ENCODE measurements at places on chromosomes 3 and 15.

DNA sequence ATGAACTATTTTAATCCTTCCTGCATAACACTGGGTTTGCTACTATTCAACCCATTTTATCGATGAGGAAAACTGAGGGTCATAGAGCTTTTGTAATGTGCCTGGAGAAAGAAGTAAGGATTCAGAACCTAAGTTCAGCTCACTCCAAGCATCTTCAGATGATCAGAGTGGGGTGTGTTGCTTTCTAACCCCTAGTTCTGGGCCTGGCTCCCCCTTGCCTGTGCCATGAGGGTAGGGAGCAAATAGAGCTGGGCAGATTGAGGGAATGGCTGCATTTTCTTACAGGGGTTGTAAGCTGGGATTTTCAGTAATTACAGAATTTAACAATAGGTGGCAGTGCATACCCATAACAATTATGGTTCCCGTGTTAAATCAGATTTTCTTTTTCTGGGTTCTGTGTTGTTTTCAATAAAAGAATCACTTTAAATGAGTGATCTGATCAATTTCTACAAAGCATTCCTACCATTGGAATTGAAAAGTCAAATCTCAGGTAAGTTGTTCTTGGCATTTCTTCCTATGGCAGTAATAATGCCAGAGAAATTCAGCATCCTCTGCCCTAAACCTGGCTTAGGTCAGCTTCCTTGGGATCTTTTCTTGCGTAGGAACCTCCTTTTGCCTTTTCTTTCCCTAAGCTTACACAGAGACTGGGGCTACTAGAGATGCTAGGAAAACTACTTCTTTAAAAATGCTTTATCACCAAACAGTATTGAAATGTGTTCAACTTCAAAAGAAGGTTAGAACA is 103.8 kb upstream of the IL12A start:
- DNase-seq: peak; percentile 63

DNA sequence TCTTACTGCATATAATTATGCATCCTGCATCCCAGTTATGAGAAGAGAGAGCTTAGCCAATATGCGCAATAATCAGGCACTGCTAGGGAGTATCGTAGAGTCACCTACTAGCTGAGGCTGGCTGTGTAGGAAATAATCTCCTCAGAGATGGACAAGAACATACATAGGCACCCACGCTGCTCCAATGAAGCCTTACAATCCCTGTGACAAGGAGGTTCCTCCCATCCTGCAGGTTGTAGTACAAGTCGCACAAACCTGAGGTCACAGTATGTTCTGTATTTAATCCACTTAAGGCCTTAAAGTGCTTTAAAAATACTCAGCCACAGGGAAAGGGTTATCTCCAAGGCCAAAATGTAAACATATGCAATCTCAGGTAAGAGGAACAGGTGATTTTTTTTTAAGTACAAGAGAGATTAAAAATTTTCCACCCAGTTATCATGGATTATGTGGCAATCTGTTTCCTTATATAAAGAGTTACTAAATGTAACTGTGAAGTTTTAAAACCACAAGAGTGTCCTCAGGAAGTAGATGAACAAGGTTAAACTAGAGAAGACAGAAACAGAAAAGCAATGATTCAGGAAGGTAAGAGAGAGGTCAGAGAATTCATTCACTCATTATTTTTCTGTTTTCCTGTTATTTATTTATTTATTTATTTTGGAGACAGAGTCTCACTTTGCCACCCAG is 7.5 kb upstream of the COLQ start:
- no peak for DNase-seq

DNA sequence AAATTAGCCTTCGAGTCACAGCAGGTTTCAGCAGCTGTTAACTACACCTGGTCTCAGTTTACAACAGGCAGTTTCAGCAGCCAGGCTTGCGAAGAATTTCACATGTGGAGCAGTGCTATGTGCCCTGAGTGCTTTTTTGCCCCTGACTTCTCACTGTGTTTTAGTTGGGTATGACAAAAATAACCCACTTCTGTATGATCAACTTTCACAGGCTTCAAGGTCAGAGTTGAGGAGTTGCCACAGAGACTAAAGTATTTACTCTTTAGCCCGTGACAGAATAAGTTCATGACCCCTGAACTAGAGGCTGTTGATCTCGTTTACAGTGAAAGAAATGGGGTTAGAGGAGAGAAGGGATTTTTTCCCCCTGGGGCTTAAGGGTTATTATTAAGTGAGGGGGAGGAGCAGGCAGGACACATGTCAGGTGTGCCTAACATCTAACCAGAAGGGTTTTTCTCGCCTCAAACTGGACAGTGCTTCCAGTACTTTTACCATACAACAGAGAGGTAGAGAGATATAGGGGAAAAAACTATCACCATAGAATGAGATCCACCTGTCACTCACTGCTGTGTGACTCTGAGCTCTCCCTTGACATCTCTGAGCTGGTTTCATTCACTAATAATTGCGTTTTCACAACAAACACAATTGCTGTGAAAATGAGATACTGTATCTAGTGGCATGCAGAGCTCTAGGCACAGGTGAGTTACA is 14.0 kb upstream of the TOPBP1 start:
- DNase-seq: no peak

GRCh38 chr3:118977118-118977517 is 57.5 kb downstream of the IGSF11 start:
- no peak for DNase-seq

GRCh38 chr15:88704791-88705768 is 66.3 kb downstream of the ISG20 start:
- DNase-seq: peak; percentile 45

Data from GM23248 (cell line).